CD4-positive, alpha-beta T cell treated with Interleukin-12 subunit alpha and Interleukin-12 subunit beta, for 1 hour (primary cell): ENCODE measurements at places on chromosomes 13 and 19.
A peak's percentile ranks its signal among the peaks of the same experiment; 100 is the strongest.

DNA sequence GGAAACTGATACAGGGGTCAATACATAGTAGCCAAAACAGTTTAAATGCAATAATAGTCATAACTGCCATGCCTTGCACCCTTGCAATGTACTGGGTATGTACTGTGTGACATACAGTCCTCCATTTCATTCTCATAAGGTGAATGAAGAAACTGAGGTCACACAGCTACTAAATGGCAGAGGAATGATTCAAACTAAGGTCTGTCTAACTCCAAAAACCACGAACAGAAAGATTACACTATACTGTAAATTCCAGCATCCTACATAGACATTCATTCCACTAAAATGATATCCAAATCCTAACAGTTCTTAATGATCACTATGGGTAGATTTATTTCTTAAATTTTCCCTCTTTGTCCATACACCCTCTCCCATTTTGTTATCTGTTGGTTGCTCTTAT lies 238.1 kb upstream of the SERP2 start:
- no peak for DNase-seq

- DNase-seq, result peak; percentile 37
These were observed at the start of gene ARL11 for GRCh38 chr13:49627831-49628652. TSS of gene ARL11 (plus strand) at chr13:49628507. CDS start at chr13:49630448, 1,941 bp downstream.

DNA sequence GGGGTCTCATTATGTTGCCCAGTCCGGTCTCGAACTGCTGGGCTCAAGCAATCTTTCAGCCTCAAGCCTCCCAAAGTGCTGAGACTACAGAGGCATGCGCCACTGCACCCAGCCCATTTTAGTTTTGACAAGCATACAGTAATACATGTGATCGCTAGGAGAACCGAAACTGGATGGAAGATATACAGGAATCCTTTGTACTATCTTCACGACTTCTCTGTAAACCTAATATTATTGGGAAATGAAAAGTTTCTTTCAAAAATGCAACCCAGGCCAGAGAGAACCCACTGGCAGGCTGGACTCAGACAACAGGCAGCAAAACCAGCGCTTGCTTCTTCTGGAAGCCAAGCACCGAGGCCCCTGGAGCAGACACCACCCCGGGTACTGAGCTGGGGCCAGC lies 9.4 kb downstream of the C19orf12 start:
- no peak for DNase-seq

- no peak for DNase-seq
These were observed 76.3 kb downstream of the MZT1 start for GRCh38 chr13:72651144-72651543.

GRCh38 chr19:5030822-5031221 lies 61.9 kb downstream of the KDM4B start:
- DNase-seq, result no peak

GRCh38 chr13:95100525-95101433 lies 200.5 kb downstream of the ABCC4 start:
- no peak for DNase-seq

- no peak for DNase-seq
These were observed 10.3 kb downstream of the TBCB start for GRCh38 chr19:36125557-36125956.
